ENCODE measurements at places on chromosomes 2 and 18. TPM values are rescaled to one million over a fixed set of nuclear protein-coding genes. Genes with fewer than 3 reads are reported as not detected.

- no peak for DNase-seq
These were observed 156.2 kb upstream of the KCNH7 start for GRCh38 chr2:162994718-162995117.

- DNase-seq, result no peak
These were observed 167.0 kb upstream of the HDAC4 start for GRCh38 chr2:239567786-239568185.

Gene CFC1
- not detected for total RNA-seq

Gene VWC2L
- not detected for total RNA-seq

Gene KIAA2012
- total RNA-seq, result not detected

Measured in heart right ventricle (tissue), 16 donors.